Type B pancreatic cell (in vitro differentiated cells): ENCODE measurements at places on chromosomes 13 and 19. TPM values are rescaled to one million over a fixed set of nuclear protein-coding genes. Genes with fewer than 3 reads are reported as not detected.

DNA sequence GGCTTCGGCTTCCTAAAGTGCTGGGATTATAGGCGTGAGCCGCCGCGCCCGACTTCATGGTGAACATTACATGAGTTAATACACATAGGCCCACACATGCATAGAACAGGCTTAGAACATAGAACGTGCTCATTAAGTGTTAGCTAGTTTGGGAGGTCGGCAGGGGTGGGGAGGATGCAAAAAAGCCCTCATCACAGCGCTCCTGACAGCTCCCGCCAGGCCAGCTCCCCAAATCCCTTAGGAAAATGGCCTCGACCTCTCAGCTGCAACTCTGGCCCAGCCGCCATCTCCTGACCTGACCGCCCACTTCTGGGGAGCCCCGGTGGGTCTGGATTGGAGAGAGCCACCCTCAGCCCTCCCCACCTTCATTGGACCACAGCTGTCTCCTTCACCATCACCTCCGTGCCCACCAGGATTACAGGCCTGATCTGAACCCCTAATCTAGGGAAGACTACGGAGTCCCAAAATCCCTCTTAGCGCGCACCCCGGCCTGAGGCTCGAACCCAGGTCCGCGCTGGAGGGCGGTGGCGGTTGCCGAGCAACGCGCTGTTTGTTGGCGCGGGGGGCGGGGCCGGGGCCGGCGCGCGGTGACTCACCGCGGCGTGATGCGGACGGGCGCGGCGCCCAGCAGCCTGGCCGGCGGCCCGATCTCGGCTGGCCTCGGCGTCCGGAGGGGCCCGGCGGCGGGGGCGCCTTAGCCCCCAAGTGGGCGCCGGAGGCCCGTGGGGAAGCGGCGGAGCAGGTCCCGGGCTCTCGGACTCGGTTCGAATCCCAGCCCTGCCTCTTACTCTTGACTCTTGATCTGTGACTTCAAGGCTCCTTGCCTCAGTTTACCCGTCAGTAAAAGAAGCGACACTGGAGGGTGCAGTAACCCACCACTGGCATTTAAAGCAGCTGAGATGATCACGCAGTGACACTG, 26.7 kb upstream of the NANOS3 start:
- no peak for DNase-seq
- H3K36me3 ChIP-seq, result no peaks in the 10 kb centered on the region
- peaks cover 23% of the 10 kb centered on the region for H3K4me1 ChIP-seq
- H3K27me3 ChIP-seq, result no peaks in the 10 kb centered on the region
- H3K4me3 ChIP-seq, result peak overlapping the region; percentile 83
- H3K27ac ChIP-seq, result peak overlapping the region; percentile 97

DNA sequence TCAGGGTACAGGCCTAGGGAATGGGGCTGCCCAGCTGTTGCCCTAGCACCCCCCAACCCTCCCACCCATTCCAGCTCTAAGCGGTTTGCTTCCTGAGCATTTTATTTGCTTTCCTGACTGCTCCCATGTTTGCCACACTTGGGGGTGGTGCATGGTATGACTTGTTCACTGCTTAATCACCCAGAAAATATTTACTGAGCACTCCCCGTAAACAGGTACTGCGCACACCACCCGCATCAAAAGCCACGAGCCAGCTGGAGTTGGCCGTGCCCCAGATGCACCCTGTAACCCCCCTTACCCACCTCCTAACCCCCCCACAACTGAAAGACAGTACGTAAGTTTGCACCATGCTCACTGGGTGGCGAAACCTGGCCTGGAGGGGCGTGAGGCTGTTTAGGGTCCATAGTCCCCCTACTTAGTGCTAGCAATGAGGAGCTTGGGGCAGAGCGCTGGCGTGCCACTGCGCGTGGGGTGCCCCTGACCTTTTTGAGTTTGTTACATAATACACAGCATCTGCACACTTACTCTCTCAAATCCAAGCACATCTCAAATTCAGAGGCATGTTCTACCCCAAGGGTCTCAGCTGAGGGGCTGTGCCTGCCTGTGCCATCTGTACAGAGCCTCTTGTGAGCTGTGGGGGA, 29.8 kb downstream of the DPF1 start:
- no peaks in the 10 kb centered on the region for H3K27me3 ChIP-seq
- H3K4me1 ChIP-seq, result no peaks in the 10 kb centered on the region
- DNase-seq, result no peak
- no peak overlapping the region for H3K27ac ChIP-seq
- H3K36me3 ChIP-seq, result no peaks in the 10 kb centered on the region

DNA sequence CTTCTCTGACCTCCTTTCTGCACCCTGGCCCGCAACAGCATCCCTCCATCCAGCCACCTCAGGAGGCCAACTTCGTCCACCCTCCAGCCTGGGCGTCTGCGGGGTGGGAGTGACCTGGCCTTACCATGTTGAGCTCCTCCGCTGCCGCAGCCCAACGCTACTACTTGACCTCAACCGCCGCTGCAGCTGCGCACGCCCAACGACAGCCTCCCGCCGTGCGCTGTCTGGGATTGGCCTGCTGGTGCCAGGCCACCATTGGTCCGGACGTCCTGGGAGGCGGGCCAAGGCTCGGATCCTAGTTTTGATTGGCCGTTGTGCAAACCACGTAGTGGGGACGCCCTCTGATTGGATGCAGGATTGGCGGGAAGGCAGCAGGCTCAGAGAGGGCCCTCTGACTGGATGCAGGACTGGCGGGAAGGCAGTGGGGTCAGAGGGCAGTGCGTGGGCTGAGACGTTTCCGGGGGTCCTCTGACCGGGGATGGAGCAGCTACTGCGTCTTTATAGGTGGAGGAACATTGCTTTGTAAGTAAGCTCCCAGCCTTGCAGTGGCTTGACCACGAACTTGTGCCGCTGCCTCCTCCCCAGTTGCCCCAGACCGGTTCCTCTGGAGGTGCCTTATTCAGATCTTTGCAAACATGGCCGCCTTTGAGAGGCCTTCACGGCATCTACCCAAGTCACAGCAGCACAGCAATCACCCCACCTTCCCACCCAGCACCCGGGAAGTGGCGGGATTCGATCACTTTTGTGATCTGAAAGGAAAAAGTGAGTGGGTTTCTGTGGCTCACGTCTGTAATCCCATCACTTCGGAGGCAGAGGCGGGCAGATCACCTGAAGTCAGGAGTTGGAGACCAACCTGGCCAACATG, at the start of gene TUBA3C:
TSS of gene TUBA3C (minus strand) at position 204 of the 865 bp plus-strand sequence. CDS start at position 127, 77 bp downstream.
- H3K27ac ChIP-seq, result no peak within 1 kb of the TSS
- no peaks in the 10 kb centered on the region for H3K4me1 ChIP-seq
- H3K27me3 ChIP-seq, result no peaks in the 10 kb centered on the region

PKN1 gene
- 63.1 and 85.3 TPM in 2 replicates for total RNA-seq

MEIOSIN gene
- total RNA-seq, result not detected in 2 replicates
